ENCODE measurements at places on chromosomes 12 and 14.

GRCh38 chr14:100020629-100021028, 44.6 kb upstream of the EVL start:
- no peak for DNase-seq

GRCh38 chr14:50516091-50516490, 16.3 kb downstream of the MAP4K5 start:
- no peak for DNase-seq

- DNase-seq = no peak
Measured at GRCh38 chr12:58681730-58682129, 238.6 kb downstream of the LRIG3 start.

GRCh38 chr14:92480856-92481255, 32.7 kb upstream of the RIN3 start:
- DNase-seq = no peak

- DNase-seq = no peak
Measured at GRCh38 chr12:7101694-7102131, 7.3 kb downstream of the C1RL start.

GRCh38 chr14:101464310-101464983, 96.8 kb upstream of the DIO3 start:
- DNase-seq = no peak
